ENCODE measurements at places on chromosomes 7 and 10.

DNA sequence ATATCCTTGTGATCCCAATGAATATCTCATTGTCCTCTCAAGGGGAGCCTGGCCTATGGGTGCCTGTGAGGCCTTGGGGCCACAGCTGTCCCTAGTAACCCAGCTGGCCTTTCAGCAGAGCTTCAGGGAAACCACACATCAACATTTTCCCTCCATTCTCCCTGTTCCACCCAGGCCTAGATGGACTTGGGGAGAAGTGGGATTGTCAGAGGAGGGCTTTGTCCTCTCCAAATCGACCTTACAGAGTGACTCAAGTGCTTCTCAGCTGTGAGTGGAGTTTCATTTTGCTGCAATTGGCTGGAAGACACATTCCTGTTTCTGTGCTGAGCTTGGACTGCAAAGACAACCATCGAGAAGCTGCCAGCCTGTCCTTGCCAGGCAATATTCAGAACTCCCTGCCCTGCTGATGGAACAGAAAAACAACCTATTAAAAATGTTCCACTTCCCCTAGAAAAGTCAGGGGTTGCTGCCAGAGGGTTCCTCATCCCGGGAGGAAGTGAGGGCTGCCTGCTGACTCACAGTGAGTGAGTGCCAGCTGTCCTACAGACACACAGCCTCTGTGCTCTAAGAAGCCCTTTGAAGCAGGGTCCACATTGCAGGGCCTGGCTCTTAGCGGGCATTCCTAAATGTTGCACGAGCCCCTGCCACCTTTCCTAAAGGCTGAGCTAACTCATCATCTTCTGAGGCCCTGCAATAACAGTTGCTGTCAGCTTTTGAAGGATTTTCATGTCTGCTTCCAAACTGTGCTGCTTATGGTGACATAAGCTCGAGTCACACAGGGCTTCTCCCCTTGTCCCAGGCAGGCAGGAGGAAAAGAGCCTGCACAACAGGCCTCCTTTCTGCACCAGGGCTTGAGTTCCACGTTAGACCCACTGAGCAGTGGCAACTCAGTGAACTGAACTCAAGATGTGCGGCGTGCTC, 20.5 kb downstream of the STRA8 start:
- DNase-seq, result no peak

DNA sequence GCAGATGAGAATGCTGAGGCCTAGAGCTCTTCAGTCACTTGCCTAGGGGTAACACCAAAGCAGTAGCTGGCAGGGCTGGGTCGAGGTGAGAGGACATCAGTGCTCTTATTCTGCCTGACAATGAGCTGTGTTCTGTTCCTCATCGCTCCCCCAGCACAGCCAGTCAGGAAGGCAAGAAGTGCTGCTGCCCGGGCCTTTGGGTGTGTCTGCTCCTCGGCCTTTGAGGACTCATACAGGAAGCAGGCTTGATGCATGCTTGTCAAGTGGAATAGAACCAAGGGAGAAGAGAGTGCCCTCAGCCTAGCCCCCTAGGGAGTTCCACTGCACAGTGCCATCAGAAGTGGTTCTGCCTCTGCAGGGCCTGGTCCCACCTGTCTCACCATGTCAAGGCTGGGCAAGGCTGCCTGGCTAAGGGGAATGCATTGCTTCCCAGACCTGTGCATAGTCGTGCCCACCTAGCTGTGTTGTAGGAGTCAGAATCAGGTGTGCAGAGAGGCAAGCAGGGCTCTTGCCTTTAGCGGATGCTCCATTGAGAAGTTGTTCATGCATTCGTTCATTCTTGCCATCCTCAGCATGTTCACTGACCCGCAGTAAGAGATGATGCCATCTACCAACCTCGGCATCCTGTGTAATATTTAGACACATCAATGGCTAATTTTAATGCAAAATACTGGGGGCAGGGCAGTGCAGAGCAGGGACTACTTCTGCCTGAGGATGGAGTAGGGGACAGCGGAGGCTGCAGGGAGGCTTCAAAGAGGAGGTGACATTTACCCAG, 156.6 kb downstream of the RPS24 start:
- no peak for DNase-seq

GRCh38 chr10:128080641-128081040, 45.6 kb downstream of the MKI67 start:
- no peak for DNase-seq

GRCh38 chr10:123134343-123134914, 1.3 kb upstream of the HMX3 start:
- no peak for DNase-seq

- no peak for DNase-seq
Measured at GRCh38 chr7:77444123-77444522, 28.0 kb upstream of the GSAP start.

DNA sequence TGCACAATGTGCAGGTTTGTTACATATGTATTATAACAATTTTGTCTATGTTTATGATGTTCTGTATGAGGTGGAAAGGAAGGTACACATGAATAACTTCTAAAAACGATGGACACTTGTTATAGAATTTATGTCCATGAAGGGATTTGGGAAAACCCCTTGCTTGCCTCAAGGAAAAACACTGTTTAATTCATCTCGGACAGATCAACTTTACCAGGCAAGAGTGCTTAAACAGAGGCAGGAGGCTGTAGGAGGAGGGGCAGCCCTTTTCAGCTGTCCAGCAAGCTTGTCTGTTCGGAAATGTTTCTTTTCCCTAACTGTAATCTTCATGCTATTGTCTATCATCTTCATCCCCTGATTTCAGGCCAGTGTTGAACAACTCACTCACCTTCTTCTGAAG, 200.9 kb downstream of the CDC14C start:
- DNase-seq, result no peak

- DNase-seq, result no peak
Measured at GRCh38 chr7:98175260-98175940, 35.8 kb upstream of the BHLHA15 start.

DNA sequence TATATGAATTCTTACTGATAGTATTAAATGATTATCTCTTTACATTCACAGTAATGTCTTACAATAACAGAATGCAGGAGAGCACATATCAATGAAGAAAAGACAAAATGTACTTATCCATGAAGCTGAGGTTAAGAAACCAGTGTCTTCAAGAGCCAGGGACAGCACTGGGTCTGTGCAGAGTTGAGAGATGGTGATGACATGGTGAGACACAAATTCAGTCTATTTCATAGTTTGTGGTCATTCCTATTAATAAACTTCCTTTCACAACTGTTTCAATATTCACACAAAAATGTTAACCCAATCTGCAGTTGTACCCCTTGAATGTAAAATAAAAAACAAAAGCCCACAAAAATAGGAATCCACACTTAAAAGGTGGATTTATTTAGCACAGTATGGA, 5.3 kb upstream of the MAGI2 start:
- DNase-seq, result no peak

GRCh38 chr7:5774790-5775189, 6.7 kb downstream of the RNF216 start:
- no peak for DNase-seq

- no peak for DNase-seq
Measured at GRCh38 chr7:41581041-41581440, 121.8 kb downstream of the INHBA start.

- no peak for DNase-seq
Measured at GRCh38 chr7:32059289-32060011, 10.8 kb downstream of the PDE1C start.

- DNase-seq, result no peak
Measured at GRCh38 chr10:132883391-132883881, 58.9 kb downstream of the CFAP46 start.

GRCh38 chr7:88104732-88105131, 115.1 kb downstream of the SRI start:
- no peak for DNase-seq

- no peak for DNase-seq
Measured at GRCh38 chr10:123301077-123301857, 147.1 kb downstream of the BUB3 start.

DNA sequence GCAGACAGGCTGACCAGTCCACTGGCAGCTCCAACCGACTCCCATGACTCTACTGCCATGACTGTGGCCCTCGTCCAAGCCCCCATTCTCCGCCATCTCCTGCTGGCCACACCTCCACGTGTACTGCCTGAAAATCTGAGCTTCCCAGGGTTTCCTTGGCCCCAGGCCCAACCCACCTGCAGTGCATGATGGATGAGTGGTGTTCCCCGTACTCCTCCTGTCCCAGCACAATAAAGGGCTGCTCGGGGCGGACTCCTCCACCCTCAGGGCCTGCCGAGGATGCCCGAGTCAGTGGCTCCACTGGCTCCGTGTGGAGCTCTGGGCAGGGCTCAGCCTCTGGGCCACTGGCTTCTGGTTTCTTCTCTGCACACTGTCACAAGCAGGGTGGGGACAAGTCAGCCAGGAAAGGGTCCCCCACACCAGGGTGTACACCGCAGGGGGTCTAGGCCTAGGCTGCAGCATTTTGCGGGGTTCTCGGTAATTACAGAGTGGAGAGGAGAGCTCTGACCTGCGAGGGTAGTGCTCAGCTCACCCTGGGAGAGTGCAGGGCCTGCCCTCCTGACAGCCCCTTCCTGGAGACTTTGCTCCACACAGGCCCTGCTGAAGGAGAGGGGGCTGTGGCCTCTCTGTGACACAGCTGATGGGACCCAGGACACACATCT, 15.2 kb downstream of the WDR91 start:
- no peak for DNase-seq

DNA sequence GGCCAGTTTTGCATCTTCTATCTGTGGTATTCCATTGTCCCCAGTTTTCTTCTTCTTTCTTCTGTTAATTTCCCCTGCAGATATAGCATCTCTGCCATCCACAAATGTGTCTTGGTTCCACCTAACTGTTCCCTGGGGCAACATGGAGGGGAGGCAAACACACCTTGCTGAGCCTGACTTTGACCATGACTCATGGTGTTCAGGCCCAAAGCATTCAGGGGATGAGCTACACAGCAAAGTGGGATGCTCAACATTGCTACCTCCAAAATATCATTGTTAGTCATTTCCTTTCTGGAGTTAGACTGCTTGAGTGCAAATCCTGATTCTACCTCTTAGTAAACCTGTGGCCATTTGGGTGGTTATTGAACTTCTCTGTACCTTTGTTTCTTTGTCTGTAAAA, 542.7 kb downstream of the LRMDA start:
- DNase-seq, result no peak

GRCh38 chr10:570628-571163, 118.8 kb downstream of the DIP2C start:
- DNase-seq, result no peak

DNA sequence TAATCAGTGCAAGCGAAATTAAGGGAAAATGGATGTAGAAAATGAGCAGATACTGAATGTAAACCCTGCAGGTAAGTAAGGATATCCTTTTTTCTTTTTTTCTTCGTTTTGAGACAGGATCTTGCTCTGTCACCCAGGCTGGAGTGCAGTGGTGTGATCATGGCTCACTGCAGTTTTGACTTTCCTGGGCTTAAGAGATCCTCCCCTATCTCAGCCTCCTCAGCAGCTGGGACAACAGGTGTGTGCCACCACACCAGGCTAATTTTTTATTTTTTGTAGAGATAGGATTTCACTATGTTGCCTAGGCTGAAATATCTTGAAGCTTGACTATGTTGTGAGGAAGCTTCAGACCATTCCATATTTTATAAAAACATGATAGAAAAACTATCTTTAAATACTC, 4.3 kb downstream of the PDCD4 start:
- DNase-seq, result no peak

- DNase-seq, result no peak
Measured at GRCh38 chr10:123687758-123688157, 21.6 kb downstream of the GPR26 start.

GRCh38 chr7:50160206-50160605, 67.2 kb upstream of the ZPBP start:
- no peak for DNase-seq

- DNase-seq, result no peak
Measured at GRCh38 chr10:114520453-114520852, 116.2 kb upstream of the AFAP1L2 start.

DNA sequence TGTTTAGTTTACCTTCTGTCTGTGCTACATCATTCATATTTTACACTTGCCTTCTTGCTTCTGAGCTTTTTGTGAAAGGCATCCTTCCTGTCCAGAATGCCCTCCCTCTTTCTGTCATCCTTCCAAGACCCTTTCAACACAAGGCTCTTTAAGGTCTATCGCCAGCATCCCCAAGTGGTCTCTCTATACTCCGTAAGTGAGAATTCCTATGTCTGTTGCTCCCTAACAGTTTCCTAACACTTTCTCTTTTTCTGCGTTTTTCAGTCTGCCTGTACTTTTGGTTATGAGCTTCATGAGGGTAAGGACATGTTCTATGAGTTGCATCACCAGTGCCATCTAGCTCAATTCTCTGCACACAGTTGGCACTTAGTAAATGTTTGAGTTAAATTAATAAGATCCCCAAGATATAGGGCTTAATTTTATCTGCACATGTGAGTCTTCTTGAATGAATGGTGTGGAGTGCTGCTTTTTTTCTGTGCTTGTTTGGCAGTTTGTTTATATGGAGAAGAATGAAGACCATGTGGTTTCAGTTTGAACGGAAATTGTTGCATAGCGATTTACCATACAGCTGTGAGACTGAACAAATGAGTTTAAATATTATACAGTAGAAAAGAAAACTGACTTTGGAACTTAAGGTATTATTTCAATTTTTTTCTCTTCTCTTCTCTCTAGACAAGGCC, 29.4 kb downstream of the RABGEF1 start:
- DNase-seq, result no peak

DNA sequence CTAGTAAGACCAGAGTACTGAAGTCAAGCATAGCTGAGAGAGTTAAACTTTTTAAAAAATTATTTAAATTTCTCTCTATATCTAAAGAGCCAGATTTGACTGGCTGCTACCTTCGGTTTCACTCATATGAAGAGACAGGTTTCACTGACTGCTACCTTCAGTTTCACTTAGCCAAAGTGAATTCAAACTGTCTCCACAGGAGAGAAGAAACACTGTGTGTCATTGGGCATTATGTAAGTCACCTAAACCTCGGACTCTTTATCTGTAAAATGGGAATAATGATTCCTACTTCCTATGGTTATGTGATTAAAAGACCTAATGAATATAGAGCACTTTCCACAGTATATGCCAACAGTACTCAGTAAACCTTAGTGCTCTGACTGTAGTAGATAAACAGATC, 41.6 kb upstream of the MET start:
- no peak for DNase-seq

GRCh38 chr10:116671274-116671926, 50.6 kb downstream of the PNLIPRP2 start:
- DNase-seq, result no peak

- DNase-seq, result no peak
Measured at GRCh38 chr10:26215935-26216584, 514 bp upstream of the GAD2 start.

- no peak for DNase-seq
Measured at GRCh38 chr10:24034571-24034970, 174.4 kb upstream of the KIAA1217 start.

GRCh38 chr10:110200503-110200902, 6.9 kb upstream of the MXI1 start:
- no peak for DNase-seq

Data from iPS DF 6.9 (cell line).